ENCODE measurements at places on chromosomes 3 and 15.

- DNase-seq, result no peak
Measured at GRCh38 chr3:193744048-193744821, 151.2 kb downstream of the OPA1 start.

GRCh38 chr15:90750186-90750585 is 33.0 kb downstream of the BLM start:
- DNase-seq, result peak; percentile 72

DNA sequence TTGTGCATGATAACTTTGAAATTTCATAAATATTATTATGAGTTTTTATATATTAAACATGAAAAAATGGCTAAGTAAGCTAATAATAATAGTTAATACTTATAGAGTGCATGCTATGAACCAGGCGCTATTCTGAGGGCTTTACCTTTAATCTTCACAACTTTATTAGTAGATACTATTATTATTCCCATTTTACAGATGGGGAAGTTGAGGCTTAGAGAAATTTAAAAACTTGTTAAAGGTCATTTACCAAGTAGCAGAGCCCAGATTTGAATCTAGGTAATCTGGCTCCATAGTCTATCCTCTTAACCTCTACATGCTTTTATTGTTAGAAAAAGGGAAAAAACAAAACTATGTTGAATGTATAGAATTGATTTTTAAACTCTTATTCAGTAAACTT is 60.4 kb downstream of the TRPC1 start:
- DNase-seq, result no peak

DNA sequence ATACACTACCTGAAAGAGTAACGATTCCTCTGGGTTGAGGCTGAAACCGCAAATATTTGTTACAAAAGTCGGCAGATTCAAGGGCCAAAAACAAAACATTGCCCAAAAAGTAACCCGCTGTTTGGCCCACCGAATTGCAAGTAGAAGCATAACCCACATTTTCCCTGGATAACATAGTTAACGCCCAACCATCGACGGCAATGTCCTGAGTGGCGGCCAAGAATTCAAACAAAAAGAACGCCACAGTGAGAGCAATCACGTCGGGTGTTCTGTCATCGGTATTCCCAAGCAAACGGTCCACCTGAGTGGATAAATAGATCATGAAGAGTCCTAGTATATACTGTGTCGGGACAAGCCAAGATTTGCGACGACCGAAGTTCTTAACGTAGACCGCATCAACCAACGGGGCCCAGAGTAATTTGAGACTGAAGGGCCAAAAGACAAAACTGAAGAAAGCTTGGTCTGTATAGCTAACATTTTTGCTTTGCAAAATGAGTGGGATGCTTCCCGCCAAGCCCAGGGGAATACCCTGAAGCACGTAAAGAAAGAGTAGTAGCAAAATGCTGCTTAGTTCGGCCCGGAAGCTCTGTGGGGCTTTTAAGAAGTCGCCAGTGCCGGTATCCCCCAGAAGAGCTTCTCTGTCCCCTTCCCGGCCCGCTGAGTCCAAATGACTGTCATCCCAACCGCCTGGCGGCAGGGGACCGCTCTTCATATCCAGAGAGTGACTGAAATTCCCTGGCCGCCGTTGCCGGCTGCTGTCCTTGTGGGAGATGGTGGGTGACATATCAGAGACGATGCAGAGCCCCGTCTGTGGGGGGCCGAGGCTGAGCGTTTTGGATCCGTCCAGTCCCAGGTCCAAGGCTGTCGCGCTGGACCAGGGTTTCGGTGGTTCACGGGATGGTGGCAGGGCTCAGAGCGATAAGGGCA is 750 bp downstream of the SLC33A1 start:
- DNase-seq, result peak; percentile 22

All from inflammatory macrophage treated with lipopolysaccharide for 1 hour (primary cell).